ENCODE measurements at places on chromosomes 12 and 14.

- no peak for DNase-seq
Observed at GRCh38 chr14:69582212-69582611, 7.5 kb upstream of the CCDC177 start.

DNA sequence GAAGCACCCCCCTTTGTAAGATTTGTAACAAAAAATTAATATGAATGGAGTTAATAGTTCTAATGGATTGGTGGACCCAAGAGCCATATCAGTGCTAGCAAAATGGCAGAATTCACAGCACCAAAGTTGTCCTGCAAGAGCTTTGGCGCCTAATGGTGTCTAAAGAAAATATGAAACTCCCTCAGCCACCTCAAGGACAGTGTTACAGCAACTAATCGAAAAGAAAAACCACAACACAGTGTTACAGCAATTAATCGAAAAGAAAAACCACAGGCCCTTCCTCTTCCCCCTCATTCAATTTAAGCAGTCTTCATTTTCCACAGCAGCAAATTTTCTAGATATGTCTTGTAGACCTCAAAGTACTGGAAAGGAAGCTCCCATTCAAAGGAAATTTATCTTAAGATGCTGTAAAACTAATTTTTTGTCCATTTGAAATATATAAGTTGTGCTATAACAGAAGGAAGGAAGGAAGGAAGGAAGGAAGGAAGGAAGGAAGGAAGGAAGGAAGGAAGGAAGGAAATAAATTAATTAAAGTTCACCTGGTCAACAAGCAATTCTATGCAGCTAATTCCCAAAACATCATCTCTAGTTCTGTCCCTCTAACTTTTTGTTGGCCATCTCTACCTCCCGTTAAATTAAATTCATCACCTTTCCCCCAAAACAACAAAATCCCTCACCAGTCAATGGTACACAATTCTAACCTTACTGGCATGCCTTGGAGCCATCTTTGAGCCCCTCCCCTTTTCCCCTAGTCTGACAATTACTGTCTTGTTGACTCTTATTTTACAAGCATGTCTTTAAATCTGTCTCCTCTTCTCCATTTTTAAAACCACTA, 17.4 kb downstream of the LRP6 start:
- DNase-seq = peak; percentile 49

DNA sequence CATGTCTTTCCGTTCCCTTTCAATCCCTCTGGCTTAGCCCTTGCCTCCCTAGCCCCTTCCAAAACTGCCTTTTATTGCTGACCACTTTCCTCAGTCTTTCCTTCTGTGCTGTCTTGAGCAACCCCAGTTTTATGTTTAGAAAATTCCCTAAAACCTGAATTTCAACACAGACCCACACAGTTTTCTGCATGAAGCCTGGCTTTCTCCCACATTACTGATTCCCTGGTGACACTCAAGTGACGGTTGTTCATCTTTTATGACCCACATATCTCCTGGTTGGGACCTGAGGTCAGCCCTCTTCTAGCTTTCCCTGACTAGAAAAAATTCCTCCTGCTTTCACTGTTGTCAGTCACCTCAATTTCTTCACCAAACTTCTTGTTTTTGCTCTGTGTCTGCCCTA, 21.0 kb downstream of the FGD4 start:
- no peak for DNase-seq

DNA sequence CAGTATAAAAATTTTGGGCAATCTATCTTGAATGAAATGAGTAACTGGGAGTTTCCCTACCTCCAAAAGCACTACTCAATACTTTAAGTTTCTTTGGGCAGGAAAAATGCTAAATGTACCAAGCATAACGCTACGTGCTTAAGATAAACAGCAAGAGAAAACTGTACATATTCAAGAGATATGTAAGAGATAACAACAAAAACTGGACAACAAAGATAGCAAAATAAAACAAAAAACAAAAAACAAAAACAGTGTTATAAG, 20.0 kb downstream of the PTGES3 start:
- DNase-seq = no peak

GRCh38 chr14:84707830-84708229, 822.1 kb upstream of the FLRT2 start:
- no peak for DNase-seq

DNA sequence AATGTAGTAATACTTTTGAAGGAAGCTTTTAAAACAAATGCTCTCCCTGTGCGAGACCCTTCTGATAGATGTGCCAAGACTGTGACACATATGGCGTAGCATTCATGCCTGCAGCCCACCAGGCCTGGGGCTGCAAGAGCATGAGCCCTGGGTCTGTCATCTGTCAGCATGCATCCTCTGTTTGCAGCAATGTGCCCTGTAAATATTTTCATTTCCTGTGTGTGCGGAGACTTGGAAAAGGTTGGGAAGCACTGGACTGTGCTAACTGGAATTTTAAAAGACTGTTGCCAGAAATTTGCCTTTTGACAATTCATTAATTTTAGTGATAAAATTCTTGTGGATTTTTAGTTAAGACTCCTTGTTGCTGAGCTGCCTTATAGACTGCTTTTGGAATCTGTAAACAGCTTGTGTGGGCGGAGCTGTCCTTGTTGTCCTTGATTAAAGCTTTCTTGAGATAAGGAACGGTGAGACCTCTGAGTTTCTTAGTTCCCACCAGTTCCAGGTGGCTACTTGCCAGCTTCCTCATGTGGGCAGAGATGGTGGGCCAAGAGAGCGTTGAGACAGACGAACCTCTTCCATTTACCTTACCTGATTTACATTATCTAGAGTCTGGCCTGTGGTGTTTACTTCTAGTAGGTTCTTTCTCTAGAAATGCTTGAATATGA, 23.4 kb downstream of the MARK3 start:
- DNase-seq = no peak

DNA sequence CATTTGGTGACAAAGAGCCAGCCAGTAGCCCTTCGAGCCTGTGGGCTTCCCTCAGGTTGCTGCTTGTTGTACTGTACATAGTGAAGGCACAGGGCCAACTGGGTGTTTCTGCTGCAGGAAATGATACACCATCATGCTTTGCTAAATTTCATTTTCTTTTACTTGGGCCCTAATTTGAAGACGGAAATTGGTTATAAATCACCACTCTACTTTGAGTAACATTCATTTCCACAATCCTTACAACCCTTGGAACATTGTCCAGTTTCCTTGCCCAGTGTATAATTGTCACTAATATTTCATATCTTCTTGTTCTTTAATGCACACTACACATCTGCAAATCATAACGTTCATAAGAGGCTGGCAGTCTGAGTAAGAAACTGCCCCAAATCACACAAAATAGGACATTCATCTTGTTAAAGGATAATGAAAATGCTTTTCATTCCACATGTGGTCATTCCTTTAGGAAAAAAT, 30.2 kb downstream of the MSRB3 start:
- DNase-seq = no peak

GRCh38 chr14:23130871-23131270, 11.8 kb upstream of the CEBPE start:
- DNase-seq = peak; percentile 57

DNA sequence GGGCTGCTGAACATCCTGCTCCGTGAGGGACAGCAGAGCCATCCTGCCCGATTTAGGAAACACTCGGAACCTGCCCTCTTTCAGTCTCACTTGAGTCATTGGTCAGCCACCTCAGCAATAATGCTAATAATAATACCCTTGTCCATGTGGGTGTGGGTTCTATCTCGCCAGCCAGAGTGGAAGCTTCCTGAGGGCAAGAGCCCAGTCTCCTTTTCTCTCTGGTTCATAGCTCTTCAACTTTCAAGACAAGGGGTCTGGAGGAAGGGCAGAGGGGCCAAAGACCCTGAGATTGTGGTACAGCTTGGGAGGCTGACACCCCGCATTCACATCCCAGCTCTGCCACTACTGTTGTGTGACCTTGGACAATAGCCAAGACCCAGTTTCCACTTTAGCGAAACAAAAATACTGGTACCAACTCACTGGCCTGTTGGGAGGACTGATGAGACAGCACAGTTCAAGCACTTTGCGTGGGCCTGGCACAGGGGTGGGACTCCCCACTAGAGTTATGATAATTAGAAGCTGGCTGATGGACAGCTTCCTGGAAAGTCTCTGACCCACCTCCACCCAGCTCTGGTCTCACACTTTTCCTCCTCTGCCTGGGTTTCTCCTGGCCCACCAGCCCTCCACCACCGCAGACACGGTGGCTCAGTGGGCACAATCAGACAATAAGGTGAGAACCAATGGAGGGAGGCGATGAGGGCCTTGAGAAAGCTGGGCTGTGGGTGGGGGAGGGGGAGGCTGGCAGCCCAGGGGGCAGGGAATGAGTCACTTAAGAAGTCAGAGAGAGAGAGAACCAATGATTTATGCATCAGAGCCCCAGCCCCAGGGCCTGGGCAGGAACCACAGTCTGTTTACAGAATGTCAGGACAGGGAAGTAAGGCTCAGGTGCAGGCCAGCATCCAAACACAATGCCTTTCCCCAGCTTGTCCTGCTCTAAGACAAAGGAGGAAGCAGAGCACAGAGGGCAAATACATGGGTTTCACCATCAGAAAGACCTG, 9.6 kb downstream of the FAIM2 start:
- DNase-seq = peak; percentile 65

DNA sequence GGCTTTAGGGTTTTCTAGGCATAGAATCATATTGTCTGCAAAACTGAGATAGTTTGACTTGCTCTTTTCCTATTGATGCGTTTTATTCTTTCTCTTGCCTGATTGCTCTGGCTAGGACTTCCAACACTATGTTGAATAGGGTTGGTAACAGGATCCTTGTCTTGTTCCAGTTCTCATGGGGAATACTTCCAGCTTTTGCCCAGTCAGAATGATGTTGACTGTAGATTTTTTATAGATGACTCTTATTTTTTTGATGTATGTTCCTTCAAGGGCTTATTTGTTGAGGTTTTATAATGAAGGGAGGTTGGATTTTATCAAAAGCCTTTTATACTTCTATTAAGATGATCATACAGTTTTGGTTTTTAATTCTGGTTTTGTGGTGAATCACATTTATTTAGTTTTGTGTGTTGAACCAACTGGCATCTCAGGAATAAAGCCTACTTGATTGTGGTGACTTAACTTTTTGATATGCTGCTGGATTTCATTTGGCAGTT, 478.2 kb downstream of the TMEM117 start:
- no peak for DNase-seq

GRCh38 chr14:31950331-31950730, 126.8 kb upstream of the ARHGAP5 start:
- no peak for DNase-seq

- DNase-seq = no peak
Observed at GRCh38 chr14:77786148-77786547, 13.8 kb upstream of the ADCK1 start.

- no peak for DNase-seq
Observed at GRCh38 chr14:61854898-61855297, 92.7 kb downstream of the SNAPC1 start.

- DNase-seq = no peak
Observed at GRCh38 chr14:63006531-63006930, 38.7 kb downstream of the KCNH5 start.

GRCh38 chr12:109089683-109090082, 3.6 kb downstream of the ALKBH2 start:
- no peak for DNase-seq

GRCh38 chr14:37253905-37254304, 56.2 kb downstream of the MIPOL1 start:
- no peak for DNase-seq

DNA sequence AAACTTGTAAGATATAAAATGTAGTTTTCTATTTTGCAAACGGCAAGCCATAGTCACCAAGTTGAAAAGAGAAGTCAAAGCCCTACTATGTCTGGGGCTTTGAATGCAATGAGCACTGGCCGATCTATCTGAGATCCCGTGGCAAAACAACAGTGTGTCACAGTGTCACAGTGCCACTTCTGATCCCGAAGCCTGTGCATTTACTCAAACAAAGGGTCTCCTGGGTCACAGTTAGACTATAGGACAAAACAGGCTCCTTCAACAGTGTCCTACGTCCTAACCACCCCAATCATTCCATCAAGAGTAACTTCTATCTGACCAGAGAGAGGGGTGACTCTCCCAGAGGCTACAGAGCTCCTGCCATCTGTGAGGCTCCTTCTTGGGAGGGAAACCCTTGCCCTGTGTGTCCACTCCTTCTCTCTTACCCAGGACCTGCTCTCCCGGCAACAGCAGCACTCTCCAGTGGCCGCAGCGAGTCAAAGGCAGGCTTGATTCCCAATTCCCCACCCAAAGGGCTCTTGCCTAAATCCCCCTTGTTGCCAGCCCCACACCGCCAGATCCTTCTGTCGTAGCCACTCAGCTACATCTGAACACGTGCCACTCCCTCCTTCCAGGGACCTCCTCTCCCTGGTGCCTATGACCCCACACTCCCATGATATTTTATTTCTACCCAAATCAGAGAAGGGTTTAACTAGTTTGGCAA, 14.0 kb upstream of the SELPLG start:
- DNase-seq = no peak

- DNase-seq = no peak
Observed at GRCh38 chr12:32158525-32158924, 51.9 kb downstream of the BICD1 start.

DNA sequence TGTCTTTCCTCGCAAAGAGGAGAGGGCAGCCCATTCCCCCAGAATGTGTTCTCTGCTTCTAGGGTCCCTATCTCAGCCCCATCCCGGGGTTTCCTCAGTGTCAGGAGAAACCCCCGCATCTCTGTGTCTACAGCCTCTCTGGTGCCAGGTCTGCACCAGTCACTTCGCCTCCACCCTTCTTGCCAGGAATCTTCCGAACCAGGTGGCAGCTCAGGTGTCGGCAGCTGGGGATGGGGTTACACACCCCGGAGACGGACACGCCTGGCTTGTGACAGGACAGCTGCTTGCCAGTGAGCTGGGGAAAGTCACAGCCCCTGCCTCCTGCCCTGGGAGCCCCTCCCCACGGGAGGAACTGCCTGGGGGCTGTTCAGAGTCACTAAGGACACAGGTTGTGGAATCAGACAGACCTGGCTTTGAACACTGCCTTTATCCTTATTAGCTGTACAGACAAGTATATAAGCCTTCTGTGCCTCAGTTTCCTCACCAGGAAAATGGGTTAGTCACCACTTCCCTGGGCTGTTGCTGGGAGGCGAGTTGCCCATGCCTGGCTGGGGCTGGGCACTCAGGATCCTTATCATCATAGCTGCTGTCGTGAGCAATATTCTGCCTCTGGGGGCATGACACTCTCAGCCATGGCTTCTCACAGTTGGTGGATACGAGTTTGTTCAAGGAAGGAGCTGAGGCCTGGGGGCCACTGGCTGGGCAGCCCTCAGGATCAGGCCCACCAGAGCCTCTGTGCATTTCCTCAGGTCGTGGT, 10.8 kb downstream of the HIP1R start:
- DNase-seq = no peak

DNA sequence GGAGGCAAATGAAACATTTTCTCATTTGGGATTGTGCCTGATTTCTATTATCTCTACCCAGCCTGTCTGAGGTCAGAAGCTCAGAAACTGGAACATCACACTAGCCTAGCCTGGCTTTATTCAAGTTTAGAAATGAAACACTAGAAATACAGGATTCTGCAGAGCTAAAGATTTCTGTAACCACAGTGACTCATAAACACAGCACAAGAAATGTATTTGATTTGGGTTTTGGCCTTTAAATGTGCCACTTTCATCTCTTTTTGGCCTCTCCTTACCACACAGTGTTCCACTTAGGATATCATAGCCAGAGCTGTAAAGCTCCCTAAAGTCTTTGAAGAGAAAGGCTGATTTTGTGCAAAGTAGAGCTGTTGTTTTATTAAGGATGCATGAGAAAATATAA, 307.5 kb downstream of the EMP1 start:
- DNase-seq = no peak

Measured in NB4 (cell line).